Naive thymus-derived CD4-positive, alpha-beta T cell (primary cell): ENCODE measurements at places on chromosomes 16 and 17. TPM values are rescaled to one million over a fixed set of nuclear protein-coding genes. Genes with fewer than 3 reads are reported as not detected.

Gene SMG6
- total RNA-seq: 55.8 TPM

Gene ATP1B2
- 0.12 and 0.15 TPM in 2 replicates for total RNA-seq

Gene CDK5R1
- 12.2 TPM for total RNA-seq

Gene LPO
- not detected for total RNA-seq

Gene TMEM238L
- total RNA-seq: not detected in 2 replicates

Gene CARHSP1
- 39.9 TPM for total RNA-seq

Gene CIAO2B
- total RNA-seq: 116 and 120 TPM in 2 replicates

Gene C17orf67
- 3.8 TPM for total RNA-seq

Gene KCNG4
- not detected for total RNA-seq

Gene EVPLL
- total RNA-seq: not detected in 2 replicates

Gene VTN
- 0.33 and 0.65 TPM in 2 replicates for total RNA-seq

Gene KRT28
- not detected in 2 replicates for total RNA-seq

Gene DLG4
- 11.4 TPM for total RNA-seq

Gene NUTF2
- total RNA-seq: 125 and 133 TPM in 2 replicates

Gene CCDC200
- not detected in 2 replicates for total RNA-seq

Gene BAIAP3
- 0.89 TPM for total RNA-seq

Gene KRT17
- not detected for total RNA-seq

Gene GNPTG
- total RNA-seq: 57.7 TPM

Gene CDH1
- not detected for total RNA-seq

Gene ZG16B
- total RNA-seq: not detected
